Mesendoderm (in vitro differentiated cells): ENCODE measurements at places on chromosomes 7 and 10.

DNA sequence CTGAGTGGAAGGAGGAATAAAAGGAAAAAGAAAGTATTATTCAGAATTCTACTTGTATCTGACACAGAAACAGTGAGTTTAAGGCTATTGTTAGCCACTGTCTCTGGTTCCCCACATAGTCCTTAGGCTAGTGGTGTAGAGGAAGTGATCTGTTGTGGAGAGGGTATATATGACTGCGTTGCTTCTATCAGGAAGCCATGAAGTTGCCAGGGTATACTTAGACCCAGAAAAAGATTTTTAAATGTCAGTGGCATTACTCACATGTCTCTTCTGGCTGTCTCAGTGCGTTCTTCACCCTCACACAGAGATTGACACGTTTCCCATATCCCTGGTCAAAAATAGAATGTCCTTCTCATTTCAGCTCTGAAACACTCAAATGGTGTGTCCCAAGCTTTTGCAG, 72.7 kb downstream of the SEM1 start:
- no peak for DNase-seq

DNA sequence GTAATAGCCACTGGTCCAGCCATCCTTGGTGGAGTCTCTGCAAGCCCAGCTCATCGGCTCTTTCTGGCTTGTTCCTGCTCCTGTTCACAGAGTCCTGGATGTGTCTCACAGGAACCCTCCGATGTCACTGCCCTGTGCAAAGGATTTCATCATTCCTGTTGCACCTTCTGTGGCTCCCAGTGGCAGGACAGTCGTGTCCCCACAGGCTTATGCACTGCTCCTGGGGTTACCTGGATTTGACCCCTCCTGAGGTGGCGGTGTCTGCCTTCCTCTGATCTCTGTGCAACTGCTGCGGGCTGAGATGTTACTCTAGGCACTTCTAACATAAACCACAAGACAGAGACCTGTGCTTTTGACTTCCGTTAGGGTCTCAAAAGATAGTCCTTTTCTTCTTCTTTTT, 30.6 kb downstream of the APBB1IP start:
- no peak for DNase-seq

DNA sequence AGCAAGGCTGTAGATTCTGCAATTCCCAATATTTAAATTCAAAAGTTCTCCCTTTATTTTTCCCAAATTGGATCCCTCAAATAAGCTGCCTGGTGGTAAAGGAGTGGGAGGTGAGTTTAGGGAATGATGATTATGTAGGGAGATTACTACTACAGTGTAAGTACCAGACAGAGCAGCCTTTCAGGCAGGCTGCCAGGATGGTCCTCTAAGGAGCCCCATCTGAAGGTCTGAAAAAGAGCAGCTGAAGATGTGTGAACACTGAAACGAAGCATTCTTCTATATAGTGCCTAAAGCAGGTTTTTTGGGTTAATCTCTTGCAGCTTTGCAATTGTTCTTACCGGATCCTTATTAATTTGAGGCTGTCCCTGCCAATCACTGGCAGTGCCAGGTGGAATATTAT, 84.7 kb downstream of the CREB5 start:
- DNase-seq: no peak

- DNase-seq: no peak
Observed at GRCh38 chr7:91263384-91264045, 718 bp upstream of the FZD1 start.

- DNase-seq: peak; percentile 82
Observed at GRCh38 chr7:102933763-102934162, 21.0 kb downstream of the LRRC17 start.

DNA sequence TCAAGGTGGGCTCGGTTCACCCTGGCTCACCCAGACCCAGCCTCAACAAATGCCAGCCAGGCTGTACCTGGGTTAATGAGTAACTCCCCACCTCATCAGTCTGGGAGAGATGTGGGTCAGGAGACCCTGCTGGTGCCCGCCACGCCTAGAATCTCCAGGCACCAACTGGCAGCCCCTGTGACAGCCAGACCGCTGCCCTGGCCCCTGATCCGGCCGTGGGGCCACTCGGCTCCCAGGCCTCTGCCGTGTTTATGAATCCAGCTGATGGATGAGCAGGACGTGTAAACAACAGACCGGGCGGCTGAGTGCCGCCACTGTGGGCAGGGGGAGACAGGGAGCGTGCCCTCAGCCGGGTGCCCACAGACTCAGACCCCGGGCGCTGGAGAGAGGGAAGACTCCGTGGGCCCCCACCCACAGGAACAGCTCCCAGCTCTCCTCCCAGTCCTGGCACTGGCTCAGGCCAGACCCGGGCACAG, 34.0 kb upstream of the PDGFA start:
- no peak for DNase-seq

GRCh38 chr10:1299041-1299726, 243.0 kb downstream of the WDR37 start:
- no peak for DNase-seq

- DNase-seq: no peak
Observed at GRCh38 chr10:26624006-26624405, 73.5 kb upstream of the PDSS1 start.

- no peak for DNase-seq
Observed at GRCh38 chr7:132337450-132338080, 238.7 kb downstream of the PLXNA4 start.

- DNase-seq: peak; percentile 88
Observed at GRCh38 chr7:116316838-116317628, 106.7 kb downstream of the TES start.

GRCh38 chr7:22821702-22822485, 755 bp downstream of the TOMM7 start:
- DNase-seq: peak; percentile 50

GRCh38 chr7:44852590-44852989, 4.7 kb upstream of the H2AZ2 start:
- no peak for DNase-seq

DNA sequence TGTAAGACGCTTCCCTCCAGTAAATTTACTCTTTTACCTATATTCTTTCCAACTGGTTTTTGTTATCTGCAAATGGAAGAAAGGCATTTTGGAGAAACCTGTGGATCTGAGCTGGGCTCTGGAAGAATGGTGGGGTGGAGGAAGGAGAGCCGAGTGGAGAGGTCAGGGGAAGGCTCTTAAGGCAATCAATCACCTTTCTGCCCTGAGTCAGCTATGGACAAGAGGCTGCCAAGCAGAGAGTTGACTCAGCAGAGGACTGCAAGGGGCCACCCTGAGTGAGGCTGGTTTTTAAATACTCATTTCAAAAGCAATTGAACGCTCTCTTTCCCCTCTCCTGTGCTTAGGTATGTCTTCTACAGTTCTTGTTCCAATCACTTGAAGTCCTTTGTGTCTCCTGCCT, 81.8 kb downstream of the SPAG6 start:
- DNase-seq: peak; percentile 37

GRCh38 chr10:76088980-76089379, 657.6 kb downstream of the LRMDA start:
- DNase-seq: no peak

- no peak for DNase-seq
Observed at GRCh38 chr10:29317423-29318021, 28.7 kb downstream of the LYZL1 start.

DNA sequence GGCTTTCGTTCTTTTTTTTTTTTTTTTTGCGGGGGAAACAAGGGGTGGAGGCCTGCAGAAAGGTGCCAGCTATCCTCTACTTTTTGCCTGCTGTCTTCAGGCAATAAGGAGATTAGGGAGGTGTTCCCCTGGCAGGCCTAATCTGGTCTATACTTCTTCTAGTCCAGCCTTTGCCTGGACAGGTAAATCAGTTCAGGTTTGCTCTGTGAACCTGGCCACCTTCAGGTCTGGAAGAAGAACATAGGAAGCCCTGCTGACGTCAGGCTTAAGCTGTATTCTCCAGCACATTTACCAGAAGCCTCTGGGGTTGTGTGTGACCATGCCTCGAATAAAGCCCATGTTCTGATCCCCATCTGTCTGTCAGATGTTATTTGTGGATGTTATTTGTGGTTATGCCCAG, 115.4 kb downstream of the SDK1 start:
- DNase-seq: no peak

- no peak for DNase-seq
Observed at GRCh38 chr10:120605410-120605809, 148.4 kb downstream of the PLPP4 start.

DNA sequence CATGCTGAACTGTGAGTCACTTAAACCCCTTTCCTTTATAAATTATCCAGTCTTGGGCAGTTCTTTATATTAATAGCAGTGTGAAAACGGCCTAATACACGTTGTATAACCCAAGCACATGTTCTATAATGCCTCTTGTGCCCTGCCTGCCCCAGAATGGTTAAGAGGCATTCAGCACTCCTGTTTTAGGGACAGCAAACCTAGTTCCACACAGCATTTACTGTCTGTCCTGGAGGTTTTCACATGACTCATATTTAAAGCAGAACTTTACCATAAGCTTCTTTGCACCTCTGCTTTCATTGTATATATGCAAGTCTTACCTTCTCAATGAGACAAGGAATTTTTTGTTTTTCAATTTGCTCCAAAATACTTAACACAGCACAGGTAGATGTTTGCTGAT, 144.8 kb downstream of the ICA1 start:
- no peak for DNase-seq

GRCh38 chr10:44966129-44966815, 6.7 kb downstream of the RASSF4 start:
- no peak for DNase-seq

GRCh38 chr10:126240483-126240882, 147.8 kb downstream of the ADAM12 start:
- no peak for DNase-seq

GRCh38 chr10:124063750-124064603, 29.4 kb downstream of the CHST15 start:
- DNase-seq: no peak

GRCh38 chr7:116957874-116958273, 4.6 kb downstream of the ST7 start:
- DNase-seq: no peak

- DNase-seq: peak; percentile 59
Observed at GRCh38 chr10:102919246-102919959, 1.3 kb downstream of the CNNM2 start.

GRCh38 chr7:32618470-32618869, 123.2 kb downstream of the AVL9 start:
- DNase-seq: no peak

DNA sequence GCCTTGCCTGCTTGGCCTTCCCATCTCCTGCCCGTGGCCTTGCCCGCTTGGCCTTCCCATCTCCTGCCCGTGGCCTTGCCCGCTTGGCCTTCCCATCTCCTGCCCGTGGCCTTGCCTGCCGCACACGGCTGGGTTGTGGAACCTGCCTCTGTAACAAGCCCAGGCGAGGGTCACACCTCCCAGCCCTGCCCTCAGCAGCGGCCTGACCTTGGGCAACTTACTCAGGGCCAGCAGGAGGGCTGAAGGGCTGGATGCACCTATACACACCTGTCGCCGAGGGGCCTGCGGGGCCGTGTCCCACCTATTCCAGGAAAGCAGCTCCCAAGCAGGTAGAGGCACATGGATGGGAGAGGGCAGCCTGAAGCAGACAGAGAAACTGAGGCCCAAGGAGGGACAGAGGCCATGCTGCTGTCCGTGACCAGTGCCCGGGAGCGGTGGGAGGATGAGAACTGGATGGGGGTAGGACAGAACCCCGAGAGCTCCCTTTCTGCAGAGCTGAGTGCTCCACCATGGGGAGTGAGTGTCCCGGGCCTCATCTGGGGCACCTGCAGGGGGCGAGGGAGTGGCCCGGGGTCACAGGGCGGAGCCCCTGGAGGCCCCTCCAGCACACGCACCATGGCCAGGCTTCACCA, 277.6 kb downstream of the ELFN1 start:
- DNase-seq: no peak

- DNase-seq: no peak
Observed at GRCh38 chr10:131422731-131423130, 111.2 kb upstream of the TCERG1L start.

GRCh38 chr7:2412587-2413201, 9.3 kb downstream of the CHST12 start:
- no peak for DNase-seq

GRCh38 chr10:1605999-1606940, 131.1 kb downstream of the ADARB2 start:
- DNase-seq: no peak

- no peak for DNase-seq
Observed at GRCh38 chr7:134785842-134786241, 6.4 kb downstream of the CALD1 start.

- no peak for DNase-seq
Observed at GRCh38 chr10:102727037-102727818, 12.8 kb downstream of the SFXN2 start.

- DNase-seq: peak; percentile 90
Observed at GRCh38 chr10:69866688-69867461, 65.2 kb downstream of the COL13A1 start.

DNA sequence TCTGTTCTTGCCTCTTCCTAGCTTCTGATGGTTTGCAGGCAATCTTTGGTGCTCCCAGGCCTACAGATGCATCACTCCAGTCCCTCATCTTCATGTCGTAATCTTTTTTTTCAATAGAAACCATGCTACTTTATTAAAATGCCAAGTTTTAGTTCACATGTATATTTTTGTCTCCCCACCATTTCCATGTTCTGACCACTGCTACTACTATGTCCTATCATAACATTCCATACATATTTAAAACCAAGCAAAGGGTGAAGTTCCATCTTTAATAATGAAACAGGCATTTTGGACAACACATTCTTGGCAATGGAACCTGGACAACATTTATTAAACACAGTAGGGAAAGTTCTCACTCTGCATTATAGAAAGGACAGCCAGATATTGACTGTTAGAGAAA, 58.8 kb downstream of the ZNF518A start:
- DNase-seq: no peak

GRCh38 chr7:8434290-8435002, 1.0 kb downstream of the NXPH1 start:
- DNase-seq: peak; percentile 71

DNA sequence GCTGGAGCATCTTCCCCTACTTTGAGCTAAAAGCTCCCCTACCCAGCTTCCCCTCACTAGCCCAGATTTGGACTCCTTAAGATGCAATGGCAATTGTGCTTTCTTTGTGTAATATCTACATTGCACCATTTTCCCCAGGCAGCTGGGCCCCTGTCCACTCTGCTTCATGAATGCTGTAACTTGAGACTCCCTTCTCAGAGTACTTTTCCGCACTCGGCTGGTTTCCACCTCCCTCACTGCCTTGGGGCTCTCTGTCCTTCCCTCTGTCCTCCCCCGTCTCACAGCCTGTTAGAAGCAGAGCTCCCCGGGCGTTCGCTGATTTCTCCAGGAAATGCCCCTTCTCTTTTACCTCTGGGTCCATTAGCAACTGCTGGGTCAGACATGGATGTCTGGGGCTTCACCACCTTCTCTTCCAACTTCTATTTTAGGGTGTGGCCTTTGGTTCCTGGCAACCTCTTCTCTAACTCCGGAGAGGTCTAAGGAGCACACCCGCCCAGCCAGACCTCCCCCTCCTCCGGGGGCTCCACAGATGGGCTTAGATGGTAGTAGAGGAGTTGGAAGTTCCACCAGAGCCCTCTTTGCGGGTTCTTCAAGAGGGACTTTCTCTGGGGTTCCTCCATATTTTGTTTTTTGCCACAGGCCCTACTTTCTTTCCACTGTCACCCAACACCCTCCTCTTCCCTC, 2.9 kb upstream of the TMEM72 start:
- peak; percentile 64 for DNase-seq

- no peak for DNase-seq
Observed at GRCh38 chr7:81394029-81394428, 375.8 kb downstream of the HGF start.

GRCh38 chr7:138000081-138000701, 1.7 kb downstream of the CREB3L2 start:
- peak; percentile 90 for DNase-seq
